Stimulated activated CD8-positive, alpha-beta memory T cell treated with anti-CD3 and anti-CD28 coated beads, Interleukin-15, amount 100 ng/mL, for 1 hour (primary cell): ENCODE measurements at places on chromosomes 5 and 9.

GRCh38 chr9:104787306-104788015, 23.5 kb downstream of the NIPSNAP3B start:
- DNase-seq, result no peak

DNA sequence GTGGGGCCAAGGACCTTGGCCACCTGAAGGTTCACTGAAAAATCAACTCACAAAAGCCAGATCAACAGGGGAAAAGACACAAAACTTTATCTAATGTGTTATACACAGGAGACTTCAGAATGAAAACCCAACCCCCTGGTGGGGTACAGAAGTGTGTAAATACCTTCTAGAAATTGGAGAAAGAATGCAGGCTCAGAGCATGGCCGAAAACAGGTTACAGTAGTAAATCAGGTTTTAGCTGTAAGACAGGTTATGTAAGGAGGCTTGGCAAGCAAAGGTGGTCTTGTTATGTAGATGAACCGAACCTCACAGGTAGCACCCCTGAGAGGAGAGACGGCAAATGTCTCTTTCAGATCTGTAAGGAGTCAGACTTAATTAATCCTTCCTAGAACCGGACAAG, 10.0 kb downstream of the CEMIP2 start:
- DNase-seq, result no peak

DNA sequence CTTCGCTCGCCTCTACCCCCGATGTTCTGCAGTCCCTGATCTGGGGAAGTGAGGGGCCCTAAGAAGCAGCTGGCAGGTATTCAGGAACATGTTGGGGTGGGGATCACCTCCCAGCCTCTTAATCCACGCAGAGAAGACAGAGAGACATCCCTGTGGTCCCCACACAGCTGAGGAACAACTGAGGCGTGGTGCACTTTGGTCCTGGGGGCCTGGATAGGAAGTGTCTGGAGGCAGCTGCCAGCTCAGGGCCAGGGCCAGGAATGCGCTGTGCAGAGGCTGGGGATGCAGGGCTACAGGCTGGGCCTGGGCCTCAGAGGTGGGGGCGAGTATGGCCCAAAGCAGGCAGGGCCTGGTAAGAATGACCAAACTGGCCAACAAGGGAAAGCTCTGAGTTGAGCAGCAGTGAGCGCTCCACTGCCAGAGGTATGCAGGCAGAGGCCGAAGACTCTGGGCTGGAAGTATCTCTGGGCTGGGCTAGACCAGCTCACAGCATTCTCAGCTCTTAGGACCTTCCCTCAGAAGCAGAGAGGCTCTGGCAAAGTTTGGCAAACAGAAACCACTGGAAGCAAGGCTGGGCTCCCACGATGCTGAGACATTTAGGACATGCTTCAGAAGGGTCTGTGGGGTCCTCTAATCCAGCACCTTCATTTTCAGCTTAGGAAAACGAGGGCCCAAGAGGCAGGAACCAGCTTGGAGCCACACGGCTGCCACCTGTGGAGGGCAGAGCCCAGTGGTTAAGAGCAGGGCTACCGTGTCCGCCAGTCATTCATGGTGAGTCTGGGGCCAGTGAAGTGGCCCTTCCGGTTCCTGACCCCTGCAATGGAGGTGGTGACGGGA, 174.4 kb downstream of the GAPVD1 start:
- DNase-seq, result no peak

DNA sequence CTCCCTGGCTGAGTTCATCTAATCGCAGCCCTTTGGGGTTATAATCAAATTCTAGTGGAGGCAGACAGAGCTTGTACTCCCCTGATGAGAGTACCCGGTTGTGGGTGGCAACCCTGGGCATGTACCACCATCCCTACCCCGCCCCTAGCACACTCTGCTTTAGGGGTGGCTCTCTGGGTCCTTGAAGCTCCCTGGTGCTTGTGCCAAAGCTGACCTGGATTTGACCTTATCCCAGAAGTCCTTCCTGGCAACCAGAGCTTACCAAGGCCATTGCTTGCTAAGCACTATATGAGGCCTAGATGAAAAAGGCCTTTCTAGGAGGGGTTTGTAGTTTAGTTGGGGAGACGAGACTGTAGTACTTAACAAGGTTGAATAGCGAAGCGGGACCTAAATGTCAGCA, 72.2 kb downstream of the RGS3 start:
- no peak for DNase-seq

GRCh38 chr9:108207561-108208165, 648.1 kb downstream of the ACTL7B start:
- DNase-seq, result no peak

GRCh38 chr5:181223058-181223728, at the start of gene TRIM41:
Gene TRIM41, plus strand, starts transcription at chr5:181223281. Its CDS starts 719 bp downstream, at chr5:181224000.
- DNase-seq, result peak; percentile 94
